ENCODE measurements at places on chromosomes 4 and X.
A peak's percentile ranks its signal among the peaks of the same experiment; 100 is the strongest.

- no peak for DNase-seq
Measured at GRCh38 chr4:159010563-159011260, 92.2 kb upstream of the RAPGEF2 start.

GRCh38 chr4:128288689-128289106, 1.1 kb upstream of the PGRMC2 start:
- peak; percentile 15 for DNase-seq

GRCh38 chr4:108544481-108544880, 75.9 kb upstream of the RPL34 start:
- DNase-seq: no peak

DNA sequence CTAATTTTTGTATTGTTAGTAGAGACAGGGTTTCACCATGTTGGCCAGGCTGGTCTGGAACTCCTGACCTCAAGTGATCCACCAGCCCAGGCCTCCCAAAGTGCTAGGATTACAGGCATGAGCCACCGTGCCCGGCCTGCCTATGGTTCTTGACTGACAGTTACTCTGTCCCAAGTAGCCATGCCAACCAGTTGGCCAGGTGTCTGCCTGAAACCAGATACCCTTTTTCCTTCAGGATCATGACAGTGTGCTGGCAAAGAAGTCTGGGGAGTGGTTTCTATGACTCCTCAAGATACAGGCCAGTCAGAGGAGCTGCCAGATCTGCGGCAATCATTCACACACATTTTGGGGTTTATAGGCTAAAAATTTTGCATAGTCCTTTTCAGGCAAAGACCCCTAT, 1.7 kb upstream of the LAS1L start:
- DNase-seq: no peak

DNA sequence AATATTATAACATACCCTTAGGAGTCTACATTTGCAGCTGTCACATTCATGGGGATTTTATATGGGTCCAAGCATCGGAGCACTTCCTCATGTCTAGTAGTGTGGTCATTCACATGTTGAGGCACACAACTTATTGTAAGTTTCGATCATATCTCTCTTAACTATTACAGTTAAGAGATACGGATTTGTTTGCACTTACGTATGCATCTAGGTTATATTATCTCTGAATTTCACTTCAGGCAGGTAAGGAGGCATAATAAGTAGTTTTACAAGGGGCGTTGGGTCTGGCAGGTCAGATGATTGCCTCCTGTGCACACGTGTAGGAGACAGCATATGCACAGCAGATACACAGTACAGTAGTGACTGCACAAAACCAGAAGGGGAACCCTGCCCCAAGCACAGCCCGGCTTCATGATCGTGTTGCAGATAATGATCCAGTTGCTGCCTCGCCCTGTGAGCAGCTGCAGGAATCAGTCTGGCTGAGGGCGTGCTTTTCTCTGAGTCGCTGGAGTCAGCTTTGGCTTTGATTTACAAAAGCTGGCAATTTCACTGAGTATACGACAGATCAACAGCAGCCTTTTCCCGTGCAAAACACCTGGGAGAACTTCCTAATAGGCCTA, 302.9 kb upstream of the GATB start:
- DNase-seq: no peak

DNA sequence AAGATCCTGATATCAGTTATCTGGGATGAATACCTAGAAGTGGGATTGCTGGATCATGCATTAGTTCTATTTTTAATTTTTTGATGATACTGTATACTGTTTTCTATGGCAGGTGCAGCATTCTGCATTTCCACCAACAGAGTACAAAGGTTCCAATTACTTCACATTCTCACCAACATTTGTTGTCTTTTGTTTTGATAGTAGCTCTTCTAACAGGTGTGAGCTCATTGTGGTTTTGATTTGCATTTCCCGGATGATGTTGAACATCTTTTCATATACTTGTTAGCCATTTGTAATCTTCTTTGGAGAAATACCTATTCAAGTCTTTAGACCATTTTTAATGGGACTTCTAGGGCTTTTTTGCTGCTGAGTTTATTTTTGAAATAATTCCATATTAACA, 139.2 kb upstream of the AMOT start:
- DNase-seq: no peak

DNA sequence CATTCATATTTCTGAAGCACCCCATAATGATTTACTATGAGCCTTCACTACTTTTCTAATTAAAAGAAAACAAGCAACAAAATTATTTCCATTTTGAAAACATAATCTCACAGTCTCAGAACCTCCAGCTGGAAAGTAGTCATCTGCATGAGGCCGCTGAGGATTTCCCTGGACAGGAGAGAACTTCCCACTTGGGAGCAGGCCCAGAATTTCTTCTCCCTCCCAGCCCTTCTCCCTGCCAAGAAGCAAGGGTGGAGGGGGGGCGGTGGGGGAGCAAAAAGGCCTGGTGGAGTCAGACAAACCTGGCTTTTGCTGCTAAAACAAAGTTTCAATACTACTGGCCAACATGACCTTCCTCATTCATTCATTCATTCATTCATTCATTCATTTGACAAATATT, 167.3 kb downstream of the PJA1 start:
- no peak for DNase-seq

DNA sequence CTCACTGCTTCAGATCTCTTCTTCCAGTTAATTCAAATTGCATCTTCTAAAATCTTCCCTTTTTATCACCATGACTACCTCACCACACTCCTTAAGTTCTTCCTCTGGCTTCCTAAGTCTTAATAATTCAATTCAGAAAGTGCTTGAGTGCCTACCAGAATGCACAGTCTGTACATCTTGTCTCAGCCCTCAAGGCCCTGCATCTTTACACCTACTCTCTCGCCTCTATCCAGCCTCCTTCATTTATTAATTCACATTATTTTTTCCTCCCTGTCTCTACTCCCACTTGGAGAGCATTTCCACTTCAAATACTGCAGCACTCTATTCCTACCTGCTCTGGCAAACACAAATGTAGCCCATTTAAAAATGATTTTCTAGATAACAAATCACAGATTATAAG, 90.5 kb downstream of the MAPK10 start:
- DNase-seq: no peak

DNA sequence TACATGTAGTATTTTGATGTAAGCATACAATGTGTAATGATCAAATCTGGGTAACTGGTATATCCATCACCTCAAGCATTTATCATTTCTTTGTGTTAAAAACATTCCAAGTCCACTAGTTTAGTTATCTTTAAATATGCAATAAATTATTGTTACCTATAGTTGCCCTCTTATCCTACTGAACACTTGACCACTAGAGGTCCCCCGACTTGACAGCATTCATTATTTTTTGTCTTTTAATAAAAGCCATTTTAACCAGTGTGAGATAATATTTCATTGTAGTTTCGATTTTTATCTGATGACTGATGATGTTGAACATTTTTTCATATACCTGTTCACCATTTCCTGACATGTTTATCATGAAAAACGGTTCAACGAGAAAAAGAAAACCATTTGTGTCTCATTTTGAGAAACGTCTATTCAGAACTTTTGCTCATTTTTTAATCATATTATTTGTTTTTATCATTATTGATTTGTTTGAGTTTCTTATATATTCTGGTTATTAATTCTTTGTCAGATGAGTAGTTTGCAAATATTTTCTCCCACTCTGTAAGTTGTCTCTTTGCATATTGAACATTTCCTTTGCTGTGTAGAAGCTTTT, 199.0 kb upstream of the CXXC4 start:
- no peak for DNase-seq

GRCh38 chr4:37095925-37096324, 148.6 kb upstream of the NWD2 start:
- DNase-seq: no peak

DNA sequence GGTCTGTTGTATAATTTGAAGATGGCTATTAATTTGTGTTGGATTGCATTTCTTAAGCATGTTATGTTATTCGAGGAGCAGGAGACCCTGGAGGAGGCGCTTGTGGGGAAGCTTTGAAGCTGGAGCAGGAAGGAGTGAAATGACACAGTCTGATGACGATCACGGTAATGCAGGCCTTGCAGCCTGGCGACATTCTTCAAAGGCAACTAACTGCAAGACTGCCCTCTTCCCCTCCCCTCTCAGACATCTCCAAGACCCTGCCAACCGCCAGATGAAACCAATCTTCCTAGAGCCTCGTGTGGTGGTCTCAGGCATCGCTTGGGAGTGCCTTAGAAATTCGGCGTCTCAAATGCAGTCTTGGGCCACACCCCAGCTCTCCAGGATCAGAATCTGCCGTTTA, 16.1 kb downstream of the CLCN4 start:
- no peak for DNase-seq

- DNase-seq: no peak
Measured at GRCh38 chrX:67693928-67694327, 150.1 kb downstream of the AR start.

DNA sequence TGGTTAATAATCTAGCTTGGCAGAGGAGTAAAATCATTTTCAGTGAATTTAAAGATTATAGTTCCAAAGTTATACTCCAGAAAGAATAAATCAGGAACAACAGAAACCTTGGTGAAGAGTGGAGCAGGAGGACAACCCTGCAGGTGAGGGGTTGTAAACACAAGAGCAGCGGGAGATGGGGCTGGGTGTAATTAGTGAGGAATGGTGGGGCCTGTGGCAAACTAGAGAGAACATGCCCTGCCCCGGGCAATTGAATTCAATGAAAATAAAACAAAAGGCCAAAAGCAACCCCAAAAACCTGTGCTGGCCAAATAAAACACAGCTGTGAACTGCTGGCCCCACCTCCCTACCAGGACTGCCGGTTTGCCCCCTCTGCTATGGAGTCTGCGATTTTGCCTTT, 325.2 kb downstream of the NR3C2 start:
- no peak for DNase-seq

DNA sequence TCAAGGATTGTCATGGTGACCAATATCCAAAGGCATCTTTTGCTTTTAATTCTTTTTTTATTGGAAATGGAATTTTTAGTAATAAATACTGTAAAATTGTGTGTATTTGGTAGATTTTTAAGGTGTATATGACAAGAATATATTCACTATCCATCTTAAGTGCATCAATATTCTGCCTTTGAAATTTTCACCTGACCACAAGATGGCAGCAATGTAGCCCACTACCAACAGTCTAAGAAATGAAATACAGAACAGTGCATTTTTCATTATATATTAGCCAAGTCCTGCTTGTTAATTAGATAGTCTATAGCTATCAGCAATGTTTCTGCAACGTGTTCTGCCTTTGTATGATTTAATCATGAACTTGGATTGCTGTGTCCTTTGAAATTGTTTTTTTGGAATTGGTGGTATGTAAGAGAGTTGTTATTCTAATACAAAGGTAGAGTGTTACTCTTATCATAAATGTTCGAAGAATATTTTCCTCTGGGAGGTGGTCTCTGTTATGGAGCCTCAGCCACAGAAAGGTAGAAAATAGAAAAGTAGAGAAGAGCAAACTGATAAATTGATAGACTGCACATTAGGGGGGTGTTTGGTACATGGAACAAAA, 38.2 kb downstream of the HPGDS start:
- peak; percentile 21 for DNase-seq

DNA sequence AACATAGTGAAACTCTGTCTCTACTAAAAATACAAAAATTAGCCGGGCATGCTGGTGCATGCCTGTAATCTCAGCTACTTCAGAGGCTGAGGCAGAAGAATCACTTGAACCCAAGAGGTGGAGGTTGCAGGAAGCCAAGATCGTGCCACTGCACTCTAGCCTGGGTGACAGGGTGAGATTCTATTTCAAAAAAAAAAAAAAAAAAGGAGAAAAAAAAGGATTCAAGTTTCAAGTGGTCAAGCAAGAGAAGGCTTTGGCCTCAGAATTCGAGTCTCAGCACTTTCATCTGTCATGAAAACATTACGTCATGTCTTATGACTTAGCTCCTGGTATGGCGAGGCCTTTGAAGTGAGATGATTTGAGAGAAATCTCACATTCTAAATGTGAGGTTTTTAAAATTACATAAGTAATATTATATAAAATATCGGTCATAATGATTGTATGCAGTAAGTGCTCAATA, 21.2 kb upstream of the DHRSX start:
- DNase-seq: peak; percentile 56

GRCh38 chr4:123819362-123820035, 422.9 kb downstream of the SPRY1 start:
- no peak for DNase-seq

DNA sequence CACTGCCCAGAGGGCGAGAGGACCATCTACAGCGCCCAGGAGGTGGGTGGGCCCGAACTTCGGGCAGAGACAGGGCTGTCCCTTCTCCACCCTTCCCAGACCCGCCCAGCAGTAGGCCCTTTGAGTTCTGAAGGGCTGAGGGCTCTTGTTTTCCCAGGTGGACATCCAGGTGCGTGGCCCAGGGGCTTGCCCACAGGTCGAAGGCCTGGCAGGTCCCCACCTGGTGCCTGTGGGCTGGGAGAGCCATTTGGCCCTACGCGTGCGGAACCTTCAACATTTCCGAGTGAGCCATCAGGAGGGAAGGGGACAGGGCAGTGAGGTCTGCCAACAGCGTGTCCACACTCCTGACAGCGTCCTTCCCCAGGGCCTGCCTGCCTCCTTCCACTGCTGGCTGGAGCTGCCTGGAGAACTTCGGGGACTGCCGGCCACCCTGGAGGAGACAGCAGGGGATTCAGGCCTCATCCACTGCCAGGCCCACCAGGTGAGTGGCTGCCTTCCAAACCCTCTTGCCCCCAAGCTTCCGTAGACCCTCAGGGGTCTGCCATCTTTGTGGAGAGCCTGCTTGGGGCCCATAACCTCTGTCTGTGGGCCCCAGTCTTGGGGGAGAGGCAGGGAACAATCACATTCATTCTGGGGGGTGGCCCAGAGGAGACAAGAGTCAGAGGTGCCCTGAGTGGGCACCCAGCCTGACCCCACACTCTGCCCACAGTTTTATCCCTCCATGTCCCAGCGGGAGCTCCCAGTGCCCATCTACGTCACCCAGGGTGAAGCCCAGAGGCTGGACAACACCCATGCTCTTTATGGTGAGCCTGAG, 6.8 kb downstream of the PLXNB3 start:
- DNase-seq: peak; percentile 5

DNA sequence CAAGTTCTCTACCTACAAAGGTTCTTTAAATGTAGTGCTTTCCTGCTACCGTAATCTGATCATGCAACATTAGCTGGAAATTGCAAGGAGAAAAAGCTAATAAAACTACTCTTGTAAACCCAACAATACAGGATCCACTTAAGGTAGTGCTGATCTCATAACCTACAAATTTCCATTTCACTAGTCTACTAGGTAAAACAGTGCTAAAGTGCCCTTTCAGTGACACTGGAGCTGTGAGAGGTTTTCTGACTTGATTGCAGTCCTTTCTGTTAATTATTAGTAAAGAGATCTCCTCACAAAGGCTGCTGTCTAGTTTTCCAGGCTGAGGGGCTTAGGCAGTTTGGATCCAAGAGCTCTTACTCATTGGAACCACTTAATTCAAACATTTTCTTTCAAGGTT, 1118.7 kb downstream of the SH3BGRL start:
- no peak for DNase-seq

DNA sequence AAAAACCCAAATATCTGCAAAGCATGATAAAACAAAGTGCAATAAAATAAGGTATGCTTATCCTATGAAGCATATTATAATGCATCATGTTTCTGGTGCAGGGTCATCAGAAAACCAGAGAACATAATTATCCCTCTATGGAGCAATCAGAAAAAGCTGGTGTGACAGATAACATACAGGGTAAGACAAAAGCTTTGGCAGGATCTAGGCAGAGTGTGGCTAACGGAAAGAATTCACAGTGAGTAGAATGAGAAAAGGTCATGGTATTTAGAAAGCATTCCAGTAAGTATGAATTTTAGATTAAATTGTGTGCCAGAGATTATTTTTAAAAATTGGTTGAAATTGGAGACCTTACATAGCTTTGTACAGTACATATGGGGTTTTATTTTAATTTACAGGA, 29.0 kb upstream of the UGT2B4 start:
- DNase-seq: no peak

GRCh38 chr4:100869276-100869675, 351.5 kb upstream of the EMCN start:
- no peak for DNase-seq
